ENCODE measurements at places on chromosomes 12 and 14. TPM values are rescaled to one million over a fixed set of nuclear protein-coding genes. Genes with fewer than 3 reads are reported as not detected.

Gene MAPKAPK5
- total RNA-seq: 47.5 TPM

Gene CLECL1
- 3.1 TPM for total RNA-seq

Gene TGM1
- total RNA-seq: 4.8 TPM

Gene INHBC
- not detected for total RNA-seq

Gene ARMH4
- not detected for total RNA-seq

Gene FGF23
- total RNA-seq: not detected

Gene PARPBP
- 26.4 TPM for total RNA-seq

Gene LUM
- not detected for total RNA-seq

Gene PZP
- not detected for total RNA-seq

Gene RNASE7
- total RNA-seq: not detected

Gene HOXC10
- not detected for total RNA-seq

Gene KLRC4
- not detected for total RNA-seq

Gene KRT83
- not detected for total RNA-seq

Gene PPP1R12A
- total RNA-seq: 134 TPM

Gene TOGARAM1
- 5.7 TPM for total RNA-seq

All from activated CD4-positive, alpha-beta T cell treated with anti-CD3 and anti-CD28 coated beads for 36 hours (primary cell).